ENCODE measurements at places on chromosomes 3 and 15.

GRCh38 chr3:57910990-57911389 is 97.2 kb upstream of the FLNB start:
- DNase-seq: no peak

DNA sequence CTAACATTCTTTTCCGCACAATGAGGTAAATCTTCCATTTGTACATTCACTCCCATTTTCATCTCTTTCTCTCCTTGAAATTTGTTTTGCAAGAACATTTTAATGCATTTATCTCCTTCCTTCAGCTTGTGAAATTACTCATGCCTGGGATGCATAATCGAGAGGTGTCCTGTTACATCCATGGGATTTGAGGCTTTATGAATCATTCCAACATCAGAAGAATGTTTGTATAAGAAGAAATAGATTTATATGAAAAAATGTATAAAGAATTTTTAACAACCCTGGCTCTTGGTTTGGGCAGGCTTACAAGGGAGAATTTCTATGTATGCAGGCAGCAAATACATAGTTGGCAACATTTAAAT is 93.2 kb upstream of the MBNL1 start:
- DNase-seq: no peak

DNA sequence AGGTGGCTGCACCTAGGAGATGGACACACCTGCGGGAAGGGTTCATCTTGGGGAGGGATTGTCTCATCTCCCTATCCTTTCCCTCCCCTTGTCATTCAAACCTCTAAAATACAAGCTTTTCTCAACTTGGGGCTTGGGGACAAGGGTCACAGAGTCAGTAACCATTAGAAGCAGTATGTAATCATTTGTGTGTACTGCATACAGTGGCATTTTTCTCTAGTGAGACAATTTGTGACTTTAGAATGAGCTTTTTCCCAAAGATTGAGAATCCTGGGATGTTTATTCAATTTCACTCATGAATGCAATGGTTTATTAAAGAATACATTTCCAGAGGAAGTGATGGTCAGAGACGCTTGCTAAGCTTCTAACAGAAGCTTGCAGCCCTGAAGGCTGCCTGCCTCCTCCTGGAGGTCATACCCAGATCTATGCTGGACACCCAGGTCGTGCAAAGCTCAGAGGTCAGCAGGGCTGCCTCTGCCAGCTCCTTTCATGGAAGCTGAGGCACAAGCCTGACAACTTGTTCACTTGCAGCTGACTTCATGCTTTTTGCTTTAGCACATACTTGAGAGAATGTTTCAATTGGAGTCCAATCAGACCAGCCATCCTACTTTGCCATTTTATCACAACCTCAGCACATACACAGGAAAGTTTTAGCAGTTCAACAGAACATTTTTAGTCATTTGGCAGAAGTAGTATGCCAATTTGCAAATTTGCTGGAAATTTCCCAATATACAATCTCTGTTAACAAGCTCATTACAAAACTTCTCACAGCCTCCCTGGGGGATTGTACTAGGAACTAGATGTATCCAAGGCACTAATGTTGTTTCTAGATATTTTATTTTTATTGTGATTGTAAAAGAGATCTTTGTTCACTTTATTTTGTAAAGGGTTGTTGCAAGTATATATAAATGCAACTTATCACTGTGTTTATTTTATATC is 25.6 kb upstream of the ALDH1L1 start:
- no peak for DNase-seq

GRCh38 chr15:49331951-49332350 is 91.1 kb upstream of the FGF7 start:
- no peak for DNase-seq

DNA sequence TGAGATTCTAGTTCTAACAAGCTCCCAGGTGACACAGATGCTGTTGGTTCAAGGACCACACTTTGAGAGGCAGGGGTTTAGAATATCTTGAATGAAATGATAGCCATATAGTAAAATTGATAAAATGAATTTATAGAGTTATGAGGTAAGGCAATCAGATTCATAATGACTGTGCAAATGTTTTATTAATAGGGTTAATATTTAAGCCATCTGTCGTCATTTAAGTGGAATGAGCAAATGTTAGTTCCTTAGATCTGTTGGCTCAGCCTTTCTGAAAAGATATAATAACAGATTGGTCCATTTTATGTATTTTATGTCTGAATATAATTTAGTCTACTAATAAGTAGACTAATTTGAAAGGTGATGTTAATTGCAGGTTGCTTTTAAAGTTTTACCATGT is 12.9 kb downstream of the REC114 start:
- DNase-seq: no peak

DNA sequence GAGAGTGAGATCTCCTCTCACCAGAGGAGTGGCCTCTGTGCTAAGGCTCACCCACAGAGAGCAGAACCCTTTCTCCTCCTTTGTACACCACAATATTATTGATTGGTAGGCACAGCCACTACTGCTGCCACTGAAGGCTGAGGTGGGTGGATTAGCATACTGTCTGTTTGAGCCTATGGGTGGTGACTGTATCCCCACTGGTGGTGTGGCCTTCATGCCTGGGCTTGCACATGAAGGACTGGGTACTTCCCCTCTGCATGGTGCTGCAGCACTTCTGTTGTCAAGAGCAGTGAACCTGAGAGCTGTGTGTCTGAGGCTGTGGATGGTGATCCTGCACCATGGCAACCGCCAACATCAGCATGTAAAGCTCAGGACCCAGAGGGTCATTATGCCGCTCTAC is 35.7 kb upstream of the NECTIN3 start:
- DNase-seq: no peak

DNA sequence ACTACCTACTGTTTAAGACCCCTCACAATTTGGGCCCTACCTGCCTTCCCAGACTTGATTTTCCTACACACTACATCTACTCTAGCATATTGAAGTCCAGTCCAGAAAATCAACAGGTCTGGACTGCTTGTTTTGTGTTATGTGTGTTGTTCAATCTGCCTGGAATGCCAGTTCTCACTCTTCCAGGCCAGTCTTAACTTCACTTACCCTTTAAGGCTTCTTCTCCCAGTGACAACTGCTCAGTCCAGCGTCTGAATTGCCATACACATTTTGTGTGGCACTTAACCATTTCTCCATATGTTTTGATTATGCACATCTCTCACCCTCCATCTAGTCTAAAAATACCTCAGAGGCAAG is 1.1 kb downstream of the TICRR start:
- DNase-seq: no peak

- DNase-seq: no peak
These were observed 1.3 kb downstream of the ATP13A3 start for GRCh38 chr3:194485468-194485880.

- DNase-seq: no peak
These were observed 991.1 kb downstream of the GBE1 start for GRCh38 chr3:80770106-80771074.

DNA sequence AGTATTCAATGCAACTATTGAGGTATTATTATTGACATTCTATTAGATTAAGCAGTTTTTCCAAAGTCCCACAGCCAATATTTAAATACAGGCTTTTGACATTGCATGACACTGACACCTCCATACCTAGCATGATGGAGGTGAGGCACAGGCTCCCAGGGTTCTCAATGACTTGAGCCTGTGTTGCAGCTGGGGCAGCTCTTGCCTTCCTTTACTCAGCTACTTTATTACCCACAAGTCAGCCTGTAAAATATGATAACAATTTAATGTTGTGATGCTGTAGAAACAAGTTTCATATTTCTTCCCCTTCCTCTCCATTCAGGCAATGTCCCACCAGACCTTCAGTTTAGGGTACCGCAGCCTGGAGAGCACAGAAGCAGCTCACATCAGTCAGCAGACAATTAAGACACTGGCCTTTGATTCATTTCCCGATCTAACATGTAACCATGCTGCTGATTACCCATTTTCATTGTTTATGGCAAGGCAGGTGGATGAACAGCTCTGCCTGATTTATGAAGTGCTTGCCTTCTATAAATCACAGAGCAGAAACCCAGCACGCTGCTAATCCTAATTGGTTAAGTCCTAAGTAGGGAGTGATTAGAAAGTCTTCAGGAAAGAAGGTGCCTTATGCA is 826.1 kb downstream of the AGBL1 start:
- DNase-seq: no peak

DNA sequence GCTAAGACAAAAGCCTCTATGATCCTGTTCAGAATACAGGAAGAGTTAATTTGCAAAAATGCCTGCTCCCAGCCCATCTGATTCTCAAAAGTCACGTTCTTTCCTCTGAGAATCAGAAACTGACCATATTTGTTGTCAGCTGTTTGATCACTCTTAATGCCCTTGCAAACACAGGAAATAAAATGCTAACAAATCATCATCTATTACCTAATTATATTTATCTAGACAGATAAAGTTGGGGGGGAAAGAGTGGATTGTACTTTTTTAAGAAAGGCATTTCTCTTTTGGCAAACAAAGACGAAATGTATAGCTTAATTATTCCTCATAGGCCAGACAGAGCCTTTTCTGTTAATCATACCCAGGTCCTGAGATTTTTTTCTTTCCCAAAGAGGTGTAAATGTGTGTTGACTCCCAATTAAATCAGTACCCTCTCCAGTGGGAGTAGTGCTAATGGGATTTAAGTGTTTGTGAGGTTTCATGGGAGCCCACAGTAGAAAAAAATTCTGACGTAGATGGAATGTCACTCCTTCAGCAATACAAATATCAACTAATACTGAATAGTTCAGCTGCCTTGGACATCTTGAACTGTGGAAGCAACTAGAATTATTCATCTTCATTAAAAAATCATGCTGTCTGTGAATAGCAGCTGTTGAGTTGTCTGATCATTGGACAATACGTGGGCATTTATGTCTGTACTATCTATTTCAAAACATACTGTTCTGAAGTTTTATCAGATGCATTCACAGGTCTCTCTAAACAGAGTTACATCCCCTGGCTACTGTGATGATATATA is 22.5 kb upstream of the BNIP2 start:
- DNase-seq: no peak

DNA sequence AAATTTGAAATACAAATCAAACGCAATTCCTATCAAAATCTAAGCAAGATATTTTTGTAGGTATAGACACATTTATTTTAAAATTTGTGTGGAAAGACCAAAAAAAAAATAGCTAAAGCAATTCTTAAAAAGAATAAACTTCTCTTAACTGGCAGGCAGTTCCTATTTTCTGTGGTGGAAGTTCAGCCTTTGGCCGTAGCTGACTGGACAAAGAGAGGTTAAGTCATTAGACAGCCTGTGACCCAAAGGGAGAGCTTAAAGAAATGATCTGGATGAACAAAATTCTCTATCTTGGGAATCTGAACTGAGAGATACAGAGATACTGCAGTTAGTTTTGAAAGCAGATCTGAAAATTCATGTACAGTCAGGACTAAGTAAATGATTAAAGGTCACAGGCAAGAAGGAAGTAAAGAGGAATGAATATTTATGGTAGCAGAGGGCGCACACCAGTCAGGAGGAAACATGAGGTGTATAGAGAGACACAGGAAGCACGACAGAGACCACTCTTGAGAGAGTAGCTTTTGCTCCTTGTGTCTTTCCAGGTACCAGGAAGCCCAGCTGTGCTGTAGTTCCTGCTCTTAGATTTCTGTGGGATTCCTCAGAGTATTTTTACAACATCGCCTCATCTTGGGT is 57.5 kb downstream of the TPRG1 start:
- DNase-seq: no peak

DNA sequence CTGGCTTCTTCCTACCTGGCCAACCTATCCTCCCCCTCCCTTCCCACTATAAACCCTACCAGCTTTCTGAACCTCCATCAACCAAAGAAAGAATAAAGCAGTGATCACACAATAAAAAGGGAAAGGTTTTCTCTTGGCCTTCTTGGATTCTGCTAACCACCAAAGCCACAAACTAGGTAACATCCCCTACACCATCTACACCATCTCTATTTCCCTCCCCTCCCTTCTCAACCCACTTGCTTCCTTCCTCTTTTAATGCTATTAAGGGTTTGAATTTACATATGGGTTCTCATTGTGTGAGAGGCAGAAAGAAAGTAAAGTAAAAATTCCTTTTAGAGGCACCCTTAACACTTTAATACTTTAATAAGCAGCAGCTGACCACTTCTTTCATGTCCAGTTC is 25.8 kb upstream of the RSL24D1 start:
- no peak for DNase-seq

DNA sequence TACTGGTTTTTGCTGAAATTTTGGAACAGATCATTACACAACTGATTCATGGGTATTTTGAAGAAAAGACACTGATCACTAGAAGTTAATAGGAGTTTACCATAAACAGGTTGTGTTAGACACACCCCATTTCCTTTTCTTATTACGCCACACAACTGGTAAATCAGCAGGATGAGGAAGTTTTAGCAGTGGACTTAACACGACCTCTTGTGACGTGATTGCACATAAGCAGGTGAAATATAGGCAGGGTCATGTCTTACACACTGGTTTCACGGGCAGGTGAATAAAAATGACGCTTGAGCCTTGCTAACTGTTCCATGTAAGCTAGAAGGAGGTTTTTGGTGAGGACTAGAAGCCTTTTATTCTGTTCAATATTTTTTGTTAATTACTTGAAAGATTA is 27.1 kb upstream of the TPRG1 start:
- DNase-seq: no peak

- DNase-seq: no peak
These were observed 209.7 kb upstream of the DCBLD2 start for GRCh38 chr3:99111235-99111634.

GRCh38 chr15:99073008-99073717 is 31.7 kb upstream of the SYNM start:
- no peak for DNase-seq

DNA sequence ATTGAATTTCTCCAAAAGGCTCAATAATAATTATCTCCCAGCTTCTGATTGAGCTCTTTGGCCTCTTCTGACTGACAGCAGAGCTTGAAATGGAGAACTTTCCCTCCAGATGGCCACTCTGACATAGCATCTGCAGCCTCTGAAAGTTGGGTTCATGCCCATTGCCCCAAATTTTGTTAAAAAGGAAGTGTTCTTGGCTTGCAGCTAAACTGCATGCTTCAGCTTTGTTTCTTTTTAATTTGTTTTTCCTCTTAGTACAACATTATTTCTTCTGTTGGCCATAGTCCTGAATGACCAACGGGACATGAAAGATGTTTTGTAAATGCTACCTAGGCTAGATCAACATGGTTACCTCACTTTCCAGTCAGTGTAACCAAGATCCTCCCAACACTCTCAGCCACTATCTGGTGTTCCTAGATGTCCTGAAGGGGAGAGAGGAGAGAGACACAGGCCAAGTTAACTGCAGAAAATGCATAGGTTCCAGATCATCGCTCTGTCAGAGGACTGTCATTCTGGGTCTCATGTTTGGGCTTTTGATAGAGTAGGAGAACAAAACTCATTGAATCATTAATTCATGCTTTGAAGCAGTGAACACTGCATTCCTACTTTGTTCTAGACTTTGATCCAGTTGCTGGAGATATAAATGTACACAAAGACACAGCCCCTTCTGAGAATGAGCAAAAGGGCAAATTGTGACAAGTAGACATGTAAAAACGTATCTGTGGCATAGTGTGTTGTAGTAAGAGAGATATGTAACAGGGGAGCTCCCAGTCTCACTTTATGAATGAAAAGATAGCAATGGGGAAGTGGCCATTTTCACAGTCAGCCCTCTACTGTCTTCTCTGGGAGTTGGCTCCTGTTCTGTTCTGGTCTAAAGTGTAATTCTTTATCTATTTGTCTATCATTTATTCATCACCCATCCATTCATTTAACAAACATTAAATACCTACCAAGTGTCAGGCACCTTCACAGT is 156.2 kb downstream of the ZNF621 start:
- DNase-seq: no peak

Measured in stimulated activated CD8-positive, alpha-beta memory T cell treated with anti-CD3 and anti-CD28 coated beads, Interleukin-4, amount 100 ng/mL, for 4 hours (primary cell).